Activated T-cell treated with anti-CD3 and anti-CD28 coated beads for 4 hours (primary cell): ENCODE measurements at places on chromosomes 1 and 21.

DNA sequence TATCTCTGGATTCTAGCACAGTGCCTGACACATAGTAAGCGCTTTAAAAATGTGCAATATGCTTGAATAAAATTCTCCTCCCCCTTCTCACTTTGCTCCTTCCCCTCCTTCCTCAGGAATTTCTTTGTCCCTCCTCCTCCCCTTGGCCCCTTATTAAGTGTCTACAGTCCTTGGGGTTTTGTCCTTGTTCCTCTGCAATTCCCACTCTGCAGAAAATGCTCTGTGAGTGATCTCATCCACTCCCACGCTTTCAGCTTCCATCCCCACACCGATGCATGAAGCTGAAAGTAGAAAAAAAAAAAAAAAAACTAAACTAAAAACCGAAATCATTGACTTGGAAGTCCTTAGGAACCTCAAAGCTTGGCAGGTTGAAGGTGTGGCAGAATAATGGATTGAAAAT lies 273.6 kb downstream of the RRAGC start:
- DNase-seq: no peak

DNA sequence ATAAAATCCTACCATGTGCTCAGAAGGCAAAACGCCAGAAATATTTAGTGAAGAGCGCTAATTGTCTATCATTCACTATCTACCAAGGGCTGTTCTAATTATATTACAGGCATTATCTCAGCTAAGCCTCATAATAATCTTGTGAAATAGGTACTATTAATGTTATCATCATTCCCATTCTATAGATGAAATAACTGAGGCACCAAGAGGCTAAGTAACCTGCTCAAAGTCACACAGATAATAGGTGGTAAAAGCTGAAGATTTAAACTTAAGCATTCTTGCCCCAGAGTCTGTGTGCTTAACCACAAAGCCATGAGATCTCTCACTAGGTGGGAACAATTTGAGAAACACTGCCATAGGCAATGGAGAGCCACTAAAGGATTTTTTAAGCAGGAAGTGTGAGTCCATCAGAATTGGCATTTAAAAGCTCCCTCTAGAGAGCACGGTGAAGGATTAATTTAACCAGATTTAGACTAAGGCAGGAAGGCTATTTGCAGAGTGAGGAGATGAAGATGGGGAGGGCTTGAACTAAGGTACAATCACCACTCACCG lies 1.7 kb upstream of the SMAP2 start:
- no peak for DNase-seq

DNA sequence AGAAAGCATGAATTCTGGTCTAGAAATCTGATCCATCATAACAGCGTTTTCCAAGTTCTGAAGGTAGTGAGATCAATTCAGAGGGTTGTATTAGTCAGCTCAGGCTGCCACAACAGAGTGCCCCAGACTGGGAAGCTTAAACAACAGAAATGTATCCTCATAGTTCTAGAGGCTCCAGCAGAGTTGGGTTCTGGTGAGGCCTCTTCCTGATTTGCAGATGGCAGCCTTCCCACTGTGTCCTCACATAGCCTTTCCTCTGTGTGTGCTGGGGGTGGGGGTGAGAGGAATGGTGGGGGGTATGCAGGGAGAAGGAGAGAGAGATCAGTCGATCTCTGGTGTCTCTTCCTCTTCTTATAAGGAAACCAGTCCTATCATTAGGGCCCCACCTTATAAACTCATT lies 15.1 kb downstream of the ZBTB8B start:
- DNase-seq: no peak

- no peak for DNase-seq
These were observed 91.4 kb downstream of the LYPLAL1 start for GRCh38 chr1:219265026-219265515.

DNA sequence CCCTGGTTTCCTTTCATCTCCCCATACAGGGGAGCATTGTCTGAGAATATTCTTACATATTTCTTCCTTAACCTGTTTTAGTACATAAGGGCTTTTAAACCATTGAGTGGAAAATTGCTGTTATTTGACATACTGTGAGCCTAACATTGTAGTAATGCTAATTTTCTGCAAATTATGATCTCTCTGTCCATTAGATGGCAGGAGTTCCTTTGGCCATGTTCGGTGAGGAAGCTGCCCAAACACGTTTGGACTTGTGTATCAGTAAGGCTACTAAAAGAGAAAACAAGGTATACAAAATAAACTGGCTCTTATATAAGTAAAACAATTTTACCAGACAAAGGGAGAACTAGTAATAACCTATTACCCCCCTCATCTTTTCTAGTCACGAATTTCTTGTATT lies 29.2 kb downstream of the CDC7 start:
- DNase-seq: no peak

DNA sequence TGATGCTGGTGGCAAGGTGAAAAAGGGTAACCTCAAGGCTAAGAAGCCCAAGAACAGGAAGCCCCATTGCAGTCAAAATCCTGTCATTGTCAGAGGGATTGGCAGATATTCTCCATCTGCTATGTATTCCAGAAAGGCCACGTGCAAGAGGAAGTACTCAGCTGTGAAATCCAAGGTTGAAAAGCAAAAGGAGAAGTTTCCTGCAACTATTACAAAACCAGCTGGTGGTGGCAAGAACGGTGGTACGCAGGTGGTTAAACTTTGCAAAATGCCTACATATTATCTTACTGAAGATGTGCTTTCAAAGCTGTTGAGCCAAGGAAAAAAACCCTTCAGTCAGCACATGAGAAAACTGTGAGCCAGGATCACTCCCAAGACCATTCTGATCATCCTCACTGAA lies 13.7 kb upstream of the VPS45 start:
- no peak for DNase-seq

DNA sequence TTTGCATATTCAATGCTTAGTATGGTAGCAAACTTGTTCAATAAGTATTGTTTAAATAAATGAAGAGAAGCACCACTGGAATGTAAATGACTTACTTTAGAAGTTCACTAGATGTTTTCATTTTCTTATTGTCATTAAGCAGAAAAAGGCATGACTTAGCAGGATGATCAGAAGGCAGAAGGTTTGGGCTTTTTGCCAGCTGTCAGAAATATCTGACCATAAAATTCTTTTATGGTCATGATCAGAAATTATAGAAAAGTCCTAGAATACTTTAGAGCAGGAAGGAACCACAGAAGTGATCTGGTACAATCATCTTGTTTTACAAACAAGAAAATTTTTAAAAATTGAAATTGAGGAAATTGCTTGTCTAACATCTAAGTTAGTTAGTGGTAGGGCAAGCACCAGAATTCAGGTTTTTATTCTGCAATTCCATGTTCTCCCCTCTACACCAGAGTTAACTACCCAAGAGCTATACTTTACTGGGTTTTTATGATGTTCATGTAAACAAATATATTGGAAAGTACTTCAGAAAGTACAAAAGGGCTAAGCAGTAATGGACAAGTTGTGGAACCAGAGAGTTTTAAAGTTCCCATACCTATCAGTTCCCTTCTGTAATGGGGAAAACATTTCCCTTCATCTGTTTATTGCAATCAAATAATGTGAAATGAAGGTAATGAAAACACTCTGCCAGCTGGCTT lies 10.1 kb downstream of the FMO5 start:
- DNase-seq: no peak

DNA sequence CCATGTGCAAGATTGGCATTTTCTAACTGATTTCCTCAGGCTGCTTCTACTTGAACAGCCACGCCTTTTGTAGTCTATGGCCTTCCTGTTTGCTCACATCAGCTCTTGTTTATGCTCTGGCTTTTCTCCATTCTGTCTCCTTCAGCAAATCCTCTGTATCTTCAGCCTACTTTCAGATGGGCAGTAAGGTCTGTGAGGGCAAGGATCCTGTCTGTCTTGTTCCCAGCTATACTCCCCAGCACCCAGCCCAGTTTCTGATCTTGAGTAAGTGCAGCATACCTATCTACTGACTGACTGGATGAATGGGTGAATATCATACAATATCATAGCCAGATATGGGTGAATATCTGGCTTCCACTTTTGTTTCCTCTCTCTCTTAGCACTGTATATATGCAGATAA lies 438.1 kb downstream of the LMO4 start:
- DNase-seq: no peak

DNA sequence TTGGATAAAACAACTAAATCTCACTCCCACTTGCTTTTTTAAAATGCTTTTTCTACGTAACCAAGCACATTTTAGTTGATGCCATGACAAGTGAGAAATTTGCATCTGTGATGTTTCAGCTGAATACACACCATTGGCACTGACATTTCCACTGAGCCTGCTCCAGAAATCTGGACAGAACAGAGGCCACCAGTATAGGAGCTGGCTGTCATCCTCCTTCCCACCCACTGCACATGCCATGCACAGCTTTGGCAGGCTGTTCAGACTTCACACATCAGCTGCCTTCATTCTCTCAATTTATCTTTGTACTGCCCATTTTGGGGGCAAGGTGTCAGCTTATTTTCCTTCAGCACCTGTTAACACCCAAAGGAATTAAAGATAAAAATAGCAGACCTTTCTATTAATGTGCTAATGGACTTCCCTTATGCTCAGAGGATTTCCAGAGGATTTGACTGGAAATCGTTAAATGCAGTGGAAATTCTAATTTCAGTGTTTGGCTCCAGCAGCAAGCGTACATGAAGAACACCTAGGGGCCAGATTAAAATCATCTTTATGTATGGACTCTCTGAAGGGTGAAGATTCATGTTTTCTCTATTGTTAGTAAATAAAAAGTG lies 12.9 kb upstream of the PODN start:
- no peak for DNase-seq

- no peak for DNase-seq
These were observed 1433.1 kb downstream of the PLA2G4A start for GRCh38 chr1:188261849-188262248.

DNA sequence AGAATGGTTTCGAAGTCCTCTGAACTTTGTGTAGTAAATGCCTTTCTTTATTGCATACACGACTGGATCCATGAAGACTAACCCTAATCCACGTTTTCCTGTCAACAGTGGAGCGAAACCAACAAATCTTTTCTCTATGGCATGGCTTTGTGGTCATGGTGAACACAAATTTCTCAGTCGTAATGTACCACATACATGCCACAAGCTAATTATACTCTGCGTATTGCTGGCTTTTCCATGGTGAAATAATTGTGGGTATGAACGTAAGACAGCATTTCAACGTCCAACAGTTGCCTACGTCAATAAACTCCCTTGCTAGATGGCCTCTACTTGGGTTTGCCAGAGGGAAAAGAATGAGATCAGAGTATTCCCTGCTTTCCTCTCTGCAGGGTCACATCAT lies 27.5 kb downstream of the INTS7 start:
- DNase-seq: no peak

DNA sequence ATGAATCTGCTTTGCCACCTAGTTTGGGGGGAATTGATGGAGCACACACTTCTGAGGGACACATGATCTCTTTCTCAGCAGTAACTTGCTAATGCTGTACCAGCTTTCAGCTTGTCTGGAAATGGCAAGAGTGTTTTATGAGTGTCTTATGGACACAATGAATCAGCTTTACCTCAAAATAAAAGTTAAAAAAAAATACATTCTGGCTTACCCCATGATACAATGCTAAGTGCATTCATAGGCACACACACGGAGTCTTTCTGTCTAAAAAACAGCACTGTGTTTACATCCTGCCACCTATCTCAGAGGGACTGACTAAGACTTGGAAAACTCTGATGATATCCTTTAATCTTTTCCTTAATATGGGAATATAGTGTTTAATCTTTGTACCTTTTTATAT lies 455.5 kb upstream of the ADAMTS5 start:
- DNase-seq: no peak

GRCh38 chr21:14706712-14707510 lies 160.8 kb upstream of the SAMSN1 start:
- no peak for DNase-seq

DNA sequence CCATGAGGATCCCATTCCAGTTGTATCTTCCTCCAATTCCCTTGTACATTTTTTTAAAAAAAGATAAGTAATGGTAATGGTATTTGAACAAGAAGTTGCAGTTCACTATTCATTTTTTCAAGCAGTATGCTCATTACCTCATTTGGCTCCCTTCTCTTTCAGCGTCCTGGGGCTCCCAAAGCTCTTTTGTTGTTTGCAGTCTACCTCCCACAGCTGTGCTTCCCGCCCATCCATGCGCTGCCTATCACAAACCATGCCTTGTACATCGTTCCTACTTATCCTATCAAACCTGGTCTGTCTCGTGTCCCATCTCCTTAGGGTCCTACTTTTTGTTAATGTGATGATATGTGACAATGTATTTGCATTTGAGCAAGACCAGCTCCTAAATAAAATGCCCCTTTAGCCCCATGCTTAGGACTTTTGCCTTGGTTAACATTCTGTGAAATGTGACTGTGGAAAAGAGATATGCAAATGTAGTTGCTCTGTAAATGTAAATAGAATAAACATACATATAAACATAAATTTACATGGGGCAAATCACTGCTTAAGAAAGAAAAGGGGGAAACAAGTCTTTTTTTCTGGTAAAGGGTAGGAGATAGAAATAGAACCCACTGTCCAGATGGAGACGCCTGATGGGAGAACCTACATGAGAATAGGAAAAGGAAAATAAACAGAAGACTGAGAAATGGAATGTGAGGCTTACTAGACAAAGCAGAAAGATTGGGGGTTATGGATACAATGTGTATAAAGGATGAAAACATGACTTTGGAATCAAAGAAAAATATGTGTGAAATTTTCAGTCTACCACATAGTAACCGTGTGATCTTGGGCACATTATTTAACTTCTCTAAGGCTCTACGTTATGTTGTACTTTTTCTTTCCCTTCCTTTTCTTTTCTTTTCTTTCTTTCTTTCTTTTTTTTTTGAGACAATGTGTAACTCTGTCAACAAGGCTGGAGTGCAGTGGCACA lies 59.8 kb upstream of the PLXNA2 start:
- no peak for DNase-seq

DNA sequence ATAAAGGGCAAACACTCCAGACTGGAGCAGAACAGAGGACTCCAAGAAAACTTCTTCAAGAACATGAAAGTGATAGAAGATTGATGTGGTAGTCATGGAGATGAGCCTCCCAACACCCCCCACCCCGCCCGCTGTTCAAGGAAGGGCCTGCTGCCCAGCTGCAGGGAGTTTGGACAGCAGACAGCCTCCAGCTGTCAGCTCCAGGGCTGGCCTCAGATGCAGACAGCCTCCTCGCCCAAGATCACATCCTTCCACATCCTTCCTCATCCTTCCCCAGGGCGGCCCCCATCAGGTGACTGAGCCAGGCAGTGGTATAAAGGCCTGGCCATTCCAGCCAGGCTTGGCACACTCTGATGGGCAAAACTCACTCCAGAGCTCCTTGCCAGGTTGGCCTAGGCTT lies 24.6 kb downstream of the HMGN2 start:
- no peak for DNase-seq

GRCh38 chr1:204087181-204087892 lies 14.4 kb downstream of the SOX13 start:
- DNase-seq: no peak

GRCh38 chr1:183580281-183580682 lies 10.0 kb downstream of the NCF2 start:
- no peak for DNase-seq

DNA sequence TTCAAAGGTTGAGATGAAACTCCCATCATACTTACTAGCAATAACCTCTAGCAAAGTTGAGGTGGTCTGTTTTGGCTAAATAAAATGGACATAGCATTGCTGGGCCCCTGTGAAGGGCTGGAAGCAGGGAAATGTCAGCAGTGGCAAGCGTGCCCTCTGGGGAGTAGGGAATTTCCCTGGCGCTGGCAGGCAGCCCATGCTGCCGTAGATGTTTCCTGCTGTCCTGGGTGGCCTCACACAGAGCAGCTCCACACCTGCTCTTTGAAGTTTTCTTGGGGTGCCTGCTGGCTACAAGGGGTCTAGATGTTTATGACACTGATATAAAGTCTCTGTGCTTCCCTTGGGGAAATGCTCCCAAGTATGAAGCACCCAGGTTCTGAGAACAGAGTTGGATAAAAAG lies 30.2 kb downstream of the ADARB1 start:
- no peak for DNase-seq
